ENCODE measurements at places on chromosomes 12 and 14.

DNA sequence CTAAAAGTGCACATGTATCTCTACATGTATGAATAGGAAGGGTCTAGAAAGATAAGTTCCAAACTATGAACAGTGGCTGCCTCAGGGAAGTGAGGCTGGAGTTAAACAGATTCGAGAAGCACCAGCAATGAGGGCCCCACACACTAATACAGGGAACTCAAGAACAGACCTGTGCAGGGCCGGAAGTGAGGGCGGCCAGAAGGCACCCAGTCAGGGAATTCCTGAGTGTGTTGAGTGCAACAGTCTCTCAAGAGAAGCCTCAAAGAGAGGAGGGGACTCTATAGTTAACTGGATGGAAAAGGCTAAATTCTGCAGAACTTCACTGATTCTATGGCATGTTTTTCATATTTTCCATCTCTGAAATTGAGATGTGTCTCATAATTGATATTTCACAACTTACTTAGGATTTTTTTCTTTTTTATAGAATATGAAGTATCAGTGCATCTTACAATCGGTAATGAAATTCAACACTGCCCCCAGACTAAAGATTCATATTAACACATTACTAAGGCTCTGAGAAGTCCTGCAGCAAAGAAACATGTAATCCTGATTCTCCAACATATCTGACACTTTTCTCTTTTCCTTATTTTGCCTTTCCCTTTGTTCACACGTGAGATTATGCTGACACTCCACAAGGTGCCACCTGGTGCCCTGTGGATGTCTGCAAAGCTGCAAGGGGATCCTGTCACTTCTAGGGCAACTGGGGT, 61.3 kb downstream of the CHGA start:
- no peak for DNase-seq

- no peak for DNase-seq
These were observed 337.0 kb upstream of the CLEC14A start for GRCh38 chr14:38592764-38593442.

DNA sequence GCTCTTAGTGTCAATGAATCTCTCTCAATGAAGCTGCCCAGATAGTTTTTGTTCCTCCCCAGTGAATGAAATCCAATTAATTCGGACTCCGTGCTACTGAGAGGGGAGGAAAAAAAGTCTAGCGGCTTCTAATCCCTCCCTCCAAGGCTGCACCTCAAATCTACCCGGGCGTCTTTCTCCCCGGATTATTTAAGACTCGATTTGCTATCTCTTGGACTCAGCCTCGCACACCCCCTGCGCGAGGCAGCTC, 134 bp downstream of the DUSP6 start:
- no peak for DNase-seq

DNA sequence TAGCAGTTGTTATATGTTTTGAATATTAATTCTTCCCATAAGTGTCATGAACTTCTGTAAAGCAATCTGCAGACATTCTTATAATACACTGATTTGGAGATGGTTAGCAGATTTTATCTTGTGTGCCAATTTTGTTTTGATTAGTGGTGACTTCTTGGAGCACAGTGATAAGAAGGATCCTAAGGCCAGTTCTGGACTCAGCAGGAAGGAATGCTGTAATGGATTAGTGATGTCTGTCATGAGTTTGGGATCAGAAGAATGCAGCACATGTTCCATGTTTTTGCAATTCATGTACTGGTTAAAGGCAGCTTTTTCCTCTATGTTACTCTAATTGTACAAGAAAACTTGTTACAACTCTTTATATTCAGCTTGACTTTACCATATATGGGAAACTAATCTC, 91.5 kb downstream of the UNC79 start:
- DNase-seq = no peak

GRCh38 chr12:132236129-132236929, 92.1 kb downstream of the NOC4L start:
- DNase-seq = no peak

GRCh38 chr14:31159682-31160296, 47.8 kb downstream of the HECTD1 start:
- no peak for DNase-seq

GRCh38 chr12:2498964-2499500, 295.7 kb upstream of the FKBP4 start:
- DNase-seq = no peak

- no peak for DNase-seq
These were observed 134.4 kb downstream of the BCAT1 start for GRCh38 chr12:24814379-24815113.

GRCh38 chr12:20404576-20405346, 36.4 kb downstream of the PDE3A start:
- DNase-seq = no peak

GRCh38 chr14:54570631-54571415, 3.9 kb downstream of the SAMD4A start:
- DNase-seq = no peak

DNA sequence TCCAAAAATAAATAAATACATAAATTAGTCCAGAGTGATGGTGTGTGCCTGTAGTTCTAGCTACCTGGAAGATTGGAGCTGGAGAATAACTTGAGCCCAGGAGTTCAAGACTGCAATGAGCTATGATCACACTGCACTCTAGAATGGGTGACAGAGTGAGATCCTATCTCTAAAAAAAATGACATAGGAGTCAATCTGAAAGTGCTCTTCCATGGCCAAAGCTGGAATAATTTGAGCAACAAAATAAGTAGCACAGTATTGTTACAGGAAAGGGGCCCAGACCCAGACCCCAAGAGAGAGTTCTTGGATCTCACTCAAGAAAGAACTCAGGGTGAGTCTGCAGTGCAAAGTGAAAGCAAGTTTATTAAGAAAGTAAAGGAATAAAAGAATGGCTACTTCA, 24.9 kb upstream of the SLC7A8 start:
- DNase-seq = no peak

- DNase-seq = no peak
These were observed 5.2 kb downstream of the MDM2 start for GRCh38 chr12:68813242-68813593.

GRCh38 chr14:105294142-105294597, 6.6 kb downstream of the BRF1 start:
- no peak for DNase-seq

DNA sequence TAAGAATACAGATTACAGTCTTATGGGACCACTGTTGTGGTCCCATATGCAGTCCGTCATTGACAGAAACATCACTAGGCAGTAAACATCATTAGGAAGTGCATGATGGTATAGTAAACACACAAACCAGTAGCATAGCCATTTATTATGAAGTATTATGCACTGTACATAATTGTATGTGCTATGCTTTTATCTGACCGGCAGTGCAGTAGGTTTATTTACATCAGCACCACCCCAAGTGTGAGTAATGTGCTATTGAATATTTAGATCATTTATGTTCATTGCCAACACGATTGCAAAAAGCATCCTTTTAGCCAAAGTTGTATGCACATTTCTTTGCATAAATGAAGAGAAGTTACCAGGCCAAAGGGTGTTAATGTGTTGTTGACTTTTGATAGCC, 531.6 kb upstream of the TBX3 start:
- DNase-seq = no peak

DNA sequence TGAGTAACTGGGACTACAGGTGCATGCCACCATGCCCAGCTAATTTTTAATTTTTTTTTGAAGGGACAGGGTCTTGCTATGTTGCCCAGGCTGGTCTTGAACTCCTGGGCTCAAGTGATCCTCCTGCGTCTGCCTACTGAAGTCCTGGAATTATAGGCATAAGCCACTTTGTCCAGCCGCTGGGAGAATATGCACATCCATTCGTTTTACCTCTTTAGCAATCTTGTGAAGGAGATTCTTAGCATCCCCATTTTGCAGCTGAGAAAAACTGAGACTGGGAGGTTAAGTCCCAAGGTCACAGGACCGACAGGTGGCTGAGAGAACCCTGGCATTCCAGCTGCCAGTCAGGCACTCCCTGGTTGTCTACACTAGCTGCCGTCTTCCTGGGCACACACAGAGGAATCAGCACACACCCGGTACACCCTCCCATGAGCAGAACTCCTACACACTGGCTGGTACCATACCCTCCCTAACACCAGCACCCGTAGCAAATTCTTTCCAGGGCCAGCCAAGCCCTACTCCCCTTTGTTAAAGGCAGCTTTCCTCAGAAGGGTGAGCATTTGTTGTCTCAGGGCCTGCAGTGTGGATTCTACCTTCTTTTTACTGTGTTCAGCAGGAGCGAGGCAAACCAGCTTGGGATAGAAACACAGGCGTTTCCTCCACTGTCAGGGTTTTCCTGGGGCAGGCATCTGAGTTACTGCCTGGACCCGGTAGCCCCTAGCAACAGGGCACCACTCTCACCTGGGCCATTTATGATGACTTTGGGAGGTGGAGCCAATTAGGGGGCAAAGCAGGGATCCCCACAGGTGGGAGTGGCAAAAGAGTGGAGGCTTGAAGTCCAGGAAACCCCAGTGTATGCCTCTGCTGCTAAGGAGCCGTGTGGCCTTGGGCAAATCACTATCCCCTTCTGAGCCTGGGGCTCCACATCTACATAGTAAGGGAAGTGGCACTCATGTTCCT, 70.2 kb downstream of the IRF2BPL start:
- no peak for DNase-seq

- peak; percentile 38 for DNase-seq
These were observed 33.2 kb downstream of the ZNF664 start for GRCh38 chr12:124006085-124006845.

GRCh38 chr14:105476831-105477659, 2.4 kb downstream of the CRIP2 start:
- no peak for DNase-seq

DNA sequence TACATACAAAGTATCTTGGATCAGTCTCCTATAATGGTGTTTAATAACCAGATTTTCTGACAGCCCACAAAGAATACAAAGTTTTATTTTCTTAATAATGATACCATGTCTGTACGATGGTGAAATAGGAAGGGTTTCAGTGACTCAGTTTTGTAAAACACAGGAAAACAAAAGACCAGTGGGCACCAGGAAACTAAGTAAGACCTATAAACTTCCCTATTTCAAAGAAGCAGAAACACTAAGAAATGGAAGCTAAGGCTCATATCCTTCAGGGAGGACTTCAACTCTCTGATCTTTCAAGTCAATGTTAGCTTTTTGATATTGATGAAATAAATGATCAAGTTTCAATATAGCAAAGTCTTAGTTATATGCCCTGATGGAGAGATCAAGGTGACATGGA, 196.0 kb downstream of the DUSP6 start:
- no peak for DNase-seq
